ENCODE measurements at places on chromosomes 6 and 20.

- no peak for DNase-seq
Observed at GRCh38 chr6:157665180-157665579, 157.9 kb upstream of the SNX9 start.

DNA sequence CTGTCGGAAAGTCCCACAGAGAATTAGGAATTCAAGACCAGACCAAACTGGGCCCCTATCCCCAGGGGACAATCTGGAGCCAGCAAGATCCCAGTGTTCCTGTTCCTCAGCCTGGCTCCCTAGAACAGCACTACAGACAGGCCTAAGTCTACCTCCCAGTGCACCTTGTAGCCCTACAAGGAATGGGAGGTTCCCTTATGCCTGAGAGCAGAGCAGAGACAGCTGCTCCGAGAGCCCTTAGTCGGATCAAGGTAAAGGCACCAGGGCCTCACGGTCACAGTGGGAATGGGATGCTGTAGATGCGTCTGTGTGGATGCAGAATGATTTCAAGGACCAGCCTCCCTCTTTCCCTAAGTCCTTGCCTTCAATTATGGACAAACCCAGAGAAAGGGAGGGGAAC lies 204.5 kb upstream of the STXBP5 start:
- DNase-seq, result no peak

GRCh38 chr20:8953300-8953699 lies 115.6 kb upstream of the PLCB4 start:
- DNase-seq, result no peak

- DNase-seq, result no peak
Observed at GRCh38 chr6:134347885-134348805, 30.2 kb upstream of the SGK1 start.

GRCh38 chr6:126337323-126337722 lies 2.6 kb upstream of the CENPW start:
- no peak for DNase-seq

DNA sequence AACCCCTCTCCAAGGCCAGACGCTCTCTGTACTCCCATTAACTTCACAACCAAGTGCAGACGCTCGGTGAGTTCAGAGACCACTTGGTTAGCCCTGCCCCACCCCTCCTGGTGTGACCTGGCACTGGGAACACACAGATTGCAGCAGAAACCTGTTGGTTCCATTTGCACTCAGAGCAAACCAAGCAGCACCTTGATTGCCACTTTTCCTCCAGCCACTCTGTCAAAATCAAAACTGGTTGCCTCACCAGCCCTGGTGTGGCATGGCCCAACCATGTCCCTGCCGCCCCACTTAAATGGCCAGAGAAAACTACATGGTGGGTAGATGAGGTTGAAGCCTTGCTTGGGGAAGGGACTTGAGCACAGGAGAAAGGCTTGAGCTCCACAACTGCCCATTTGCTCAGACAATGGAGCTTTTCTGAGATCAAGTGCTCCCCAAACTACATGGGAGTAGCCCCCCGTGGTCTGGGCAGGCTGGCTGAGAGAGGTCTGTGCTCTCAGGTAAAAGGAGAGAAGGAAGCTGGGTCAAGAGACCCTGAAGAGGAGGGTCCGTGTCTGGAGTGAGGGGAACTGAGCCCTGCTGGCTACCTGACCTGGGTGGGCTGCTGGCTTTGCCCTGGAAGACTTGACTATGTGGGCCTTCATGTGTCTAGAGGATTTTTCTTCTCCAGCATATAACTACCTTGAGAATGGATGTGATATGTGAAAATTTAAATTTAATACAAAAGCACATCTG lies 43.4 kb downstream of the PLCG1 start:
- DNase-seq, result no peak

DNA sequence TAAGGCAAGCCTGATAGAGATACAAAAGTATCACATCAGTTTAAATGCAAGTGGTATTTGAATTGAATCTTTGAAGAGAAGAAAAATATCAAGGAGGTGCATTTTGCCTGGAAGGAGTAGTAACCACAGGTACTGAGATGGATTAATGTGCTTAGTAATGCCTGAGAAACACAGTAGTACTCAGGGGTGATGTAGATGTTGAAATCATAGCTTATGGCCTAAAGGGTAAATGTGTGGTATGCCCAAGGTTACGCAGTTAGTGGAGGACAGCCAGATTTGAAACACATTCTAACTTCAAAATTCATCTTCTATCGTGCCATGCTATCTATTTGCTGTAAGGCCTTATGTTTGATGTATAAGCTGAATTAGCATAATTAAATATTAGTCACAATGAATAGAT lies 55.9 kb downstream of the STXBP5 start:
- DNase-seq, result no peak

DNA sequence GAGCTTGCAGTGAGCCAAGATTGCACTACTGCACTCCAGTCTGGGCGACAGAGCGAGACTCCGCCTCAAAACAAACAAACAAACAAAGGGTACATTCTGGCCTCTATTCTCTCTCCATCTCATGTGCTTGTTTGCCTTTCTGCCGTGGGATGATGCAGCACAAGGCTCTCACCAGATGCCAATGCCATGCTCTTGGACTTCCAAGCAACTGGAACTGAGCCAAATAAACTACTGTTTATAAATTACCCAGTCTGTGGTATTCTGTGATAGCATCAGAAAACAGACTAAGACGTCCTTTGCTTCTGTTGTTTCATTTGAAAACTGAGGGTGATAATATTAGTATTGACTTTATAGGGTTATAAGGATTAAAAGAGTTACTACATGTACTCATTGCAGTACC lies 3.6 kb upstream of the BRD2 start:
- no peak for DNase-seq

DNA sequence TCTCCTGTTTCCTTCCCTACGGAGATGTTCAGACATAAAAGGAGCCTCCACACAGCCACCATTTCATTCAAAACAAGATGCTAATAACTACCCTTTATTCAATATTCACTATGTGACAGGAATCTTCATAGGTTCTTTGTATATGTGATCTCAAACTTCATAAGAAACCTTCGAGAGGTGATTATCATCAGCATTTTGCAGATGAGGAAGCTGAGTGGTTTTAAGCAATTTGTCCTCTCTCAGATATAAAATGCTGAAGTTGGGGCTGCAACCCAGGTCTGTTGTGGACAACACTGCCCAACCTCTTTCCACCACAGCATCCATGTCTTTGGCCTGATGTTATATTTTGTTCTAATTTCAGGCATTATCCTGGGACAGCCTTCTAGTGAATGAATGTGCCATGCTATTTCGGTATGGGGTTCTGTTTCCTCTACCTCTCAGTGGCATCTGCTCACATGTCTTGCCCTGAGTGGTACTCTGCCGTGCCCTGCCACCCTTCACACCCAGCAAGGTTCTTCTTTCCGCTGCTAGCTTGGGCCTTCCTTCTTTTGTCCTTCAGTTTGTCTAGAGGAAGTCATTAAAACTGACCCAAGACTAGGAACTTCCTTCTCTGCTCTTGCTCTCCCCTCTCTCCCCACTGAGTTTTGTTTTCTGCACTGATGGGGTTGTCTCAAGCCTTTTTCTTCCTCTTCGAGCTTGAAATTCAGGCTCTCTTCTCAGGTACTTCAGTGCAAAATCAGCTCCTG lies 300.9 kb upstream of the PRDM1 start:
- DNase-seq, result no peak

GRCh38 chr6:33082702-33083101 lies 6.9 kb downstream of the HLA-DPB1 start:
- no peak for DNase-seq

DNA sequence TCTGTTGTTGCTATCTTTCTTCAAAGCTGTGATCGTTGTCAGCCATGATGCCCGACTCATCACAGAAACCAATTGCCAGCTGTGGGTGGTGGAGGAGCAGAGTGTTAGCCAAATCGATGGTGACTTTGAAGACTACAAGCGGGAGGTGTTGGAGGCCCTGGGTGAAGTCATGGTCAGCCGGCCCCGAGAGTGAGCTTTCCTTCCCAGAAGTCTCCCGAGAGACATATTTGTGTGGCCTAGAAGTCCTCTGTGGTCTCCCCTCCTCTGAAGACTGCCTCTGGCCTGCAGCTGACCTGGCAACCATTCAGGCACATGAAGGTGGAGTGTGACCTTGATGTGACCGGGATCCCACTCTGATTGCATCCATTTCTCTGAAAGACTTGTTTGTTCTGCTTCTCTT lies 19.3 kb downstream of the ABCF1 start:
- DNase-seq, result no peak

- DNase-seq, result peak; percentile 22
Observed at GRCh38 chr20:47677635-47678453, 107.4 kb downstream of the SULF2 start.

DNA sequence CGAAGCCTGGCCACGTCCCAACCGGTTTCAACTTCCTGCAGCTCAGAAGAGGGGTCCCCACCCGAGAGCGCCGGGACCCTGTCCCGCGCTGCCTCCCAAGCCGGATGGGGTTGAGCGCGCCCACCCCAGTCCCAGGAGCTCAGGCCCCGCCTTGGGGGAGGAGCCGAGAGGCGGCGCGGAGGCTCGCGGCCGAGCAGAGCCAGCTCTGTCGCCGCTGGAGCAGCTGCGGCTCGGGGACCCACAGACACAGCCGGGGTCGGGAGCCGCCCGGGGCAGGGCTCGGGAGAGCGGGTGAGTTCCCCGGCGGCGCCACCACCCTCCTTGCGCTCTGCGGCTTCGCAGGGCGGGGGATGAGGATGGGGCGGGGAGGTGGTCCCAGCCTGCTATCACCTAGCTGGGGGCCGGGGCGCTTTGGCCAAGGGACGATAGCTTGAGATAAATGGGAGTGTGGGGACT lies at the start of gene PPP1R16B:
Gene PPP1R16B, plus strand, starts transcription at position 196 of the 456 bp plus-strand sequence. CDS start 30,229 bp downstream, outside the sequence.
- DNase-seq, result peak; percentile 63

GRCh38 chr6:168078943-168079405 lies at the start of gene FRMD1:
TSS of gene FRMD1 (minus strand) at chr6:168079212. CDS start at chr6:168079094, 118 bp downstream.
- DNase-seq, result no peak

- no peak for DNase-seq
Observed at GRCh38 chr6:24932832-24933231, 2.9 kb downstream of the RIPOR2 start.

- peak; percentile 11 for DNase-seq
Observed at GRCh38 chr20:35463455-35464300, 8.3 kb downstream of the CEP250 start.

DNA sequence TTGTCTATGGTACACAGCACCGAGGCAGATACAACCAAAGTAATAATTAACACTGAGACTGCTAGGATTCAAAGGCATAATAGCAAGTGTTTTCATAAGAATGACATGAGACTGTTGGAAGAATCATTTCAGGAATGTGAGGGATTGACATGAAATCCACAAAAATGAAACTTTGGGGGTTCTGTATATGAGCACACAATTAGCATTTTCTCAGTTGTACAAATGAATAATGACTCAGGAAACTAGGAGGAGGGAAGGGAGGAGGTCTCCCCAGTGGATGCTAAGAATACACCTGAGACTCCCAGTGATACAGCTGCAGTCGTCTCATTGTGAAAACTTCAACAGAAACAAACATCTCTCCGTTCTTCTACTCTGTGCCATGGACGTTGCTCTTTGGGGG lies 428.4 kb upstream of the PLCB4 start:
- no peak for DNase-seq

DNA sequence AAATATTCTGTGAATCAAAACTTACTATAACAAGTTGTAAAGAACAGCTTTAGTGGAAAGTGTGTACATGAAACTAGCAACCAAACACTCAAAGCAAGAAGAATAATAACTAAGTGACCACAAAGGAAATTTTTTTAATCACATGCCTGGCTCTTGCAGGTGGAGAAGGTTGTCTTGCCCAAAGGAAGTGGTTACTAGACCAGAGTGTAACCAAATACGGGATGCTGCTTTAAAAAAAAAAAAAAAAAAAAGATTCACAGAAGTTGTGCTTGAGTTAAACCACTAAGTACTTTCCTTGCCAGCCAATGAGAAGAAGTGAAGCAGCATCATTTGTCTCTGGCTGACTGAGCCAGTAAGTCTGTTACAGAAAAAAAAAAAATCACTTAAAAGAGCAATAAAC lies 19.1 kb upstream of the HLA-DQB1 start:
- no peak for DNase-seq

- peak; percentile 26 for DNase-seq
Observed at GRCh38 chr6:31079656-31080261, 32.6 kb downstream of the C6orf15 start.

- peak; percentile 25 for DNase-seq
Observed at GRCh38 chr20:58179432-58180099, 48.9 kb downstream of the ANKRD60 start.

- no peak for DNase-seq
Observed at GRCh38 chr6:3394671-3395070, 62.2 kb downstream of the SLC22A23 start.

GRCh38 chr6:163850874-163851273 lies 436.4 kb downstream of the QKI start:
- DNase-seq, result no peak

DNA sequence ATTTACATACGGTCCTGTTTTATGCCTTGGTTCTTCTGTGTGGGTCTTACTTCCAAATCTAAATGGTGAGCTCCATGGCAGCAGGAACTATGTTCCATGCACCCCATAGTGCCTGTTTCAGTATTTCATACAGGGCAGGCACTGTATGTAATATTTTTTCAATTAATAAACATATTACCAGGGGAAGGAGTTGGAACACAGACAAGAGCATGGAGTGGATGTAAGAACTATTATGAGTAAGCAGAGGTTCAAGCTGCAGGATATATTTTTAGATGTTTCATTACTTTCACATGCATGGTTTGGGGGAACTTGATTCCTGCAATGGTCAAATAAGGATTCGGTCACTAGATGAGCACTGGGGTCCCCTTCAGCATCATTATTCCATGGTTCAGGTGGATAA lies 108.3 kb downstream of the KIF13A start:
- no peak for DNase-seq

DNA sequence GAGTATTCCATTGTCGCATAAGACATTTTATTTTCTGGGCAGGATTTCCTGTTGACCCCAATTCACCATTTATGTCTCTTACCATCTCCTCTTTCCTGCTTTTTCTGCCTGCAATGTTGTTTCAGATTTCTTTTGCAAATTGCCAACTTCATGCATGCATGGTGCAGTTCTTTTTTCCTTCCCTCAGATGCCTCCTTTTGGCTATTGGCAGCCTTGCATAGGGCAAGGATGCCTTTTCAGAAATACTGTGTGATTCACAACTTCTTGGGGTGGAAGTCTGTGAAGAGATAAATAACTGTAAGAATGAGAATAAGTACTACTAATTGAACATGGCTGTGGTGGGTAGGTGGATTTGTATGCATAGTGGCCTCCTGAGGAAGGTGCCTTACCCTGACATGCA lies 116.7 kb downstream of the SOX4 start:
- no peak for DNase-seq

- DNase-seq, result no peak
Observed at GRCh38 chr6:41258196-41258493, 28.3 kb downstream of the TREM1 start.
